Ecto neural progenitor cell (in vitro differentiated cells): ENCODE measurements at places on chromosomes 3 and 15.

DNA sequence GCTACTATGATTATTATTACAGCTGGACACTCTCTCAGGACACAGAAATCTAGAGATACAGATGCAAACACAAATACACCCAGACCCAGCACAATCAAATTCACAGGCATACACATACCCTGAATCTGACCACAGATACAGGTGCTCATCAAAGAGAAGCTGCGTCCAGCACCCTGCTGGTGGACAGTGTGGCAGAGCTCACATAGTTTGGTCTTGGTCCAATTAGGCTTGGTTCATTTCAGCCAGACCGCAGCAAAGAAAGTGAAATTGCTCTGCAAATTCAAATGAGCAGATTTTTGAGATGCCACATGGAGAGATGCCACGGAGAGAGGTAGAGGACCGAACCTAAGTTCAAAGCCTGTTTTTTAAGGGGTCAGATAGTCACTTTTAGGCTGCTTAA is 55.6 kb downstream of the ANAPC13 start:
- no peak for DNase-seq

- no peak for DNase-seq
Measured at GRCh38 chr3:1380926-1381646, 288.3 kb downstream of the CNTN6 start.

DNA sequence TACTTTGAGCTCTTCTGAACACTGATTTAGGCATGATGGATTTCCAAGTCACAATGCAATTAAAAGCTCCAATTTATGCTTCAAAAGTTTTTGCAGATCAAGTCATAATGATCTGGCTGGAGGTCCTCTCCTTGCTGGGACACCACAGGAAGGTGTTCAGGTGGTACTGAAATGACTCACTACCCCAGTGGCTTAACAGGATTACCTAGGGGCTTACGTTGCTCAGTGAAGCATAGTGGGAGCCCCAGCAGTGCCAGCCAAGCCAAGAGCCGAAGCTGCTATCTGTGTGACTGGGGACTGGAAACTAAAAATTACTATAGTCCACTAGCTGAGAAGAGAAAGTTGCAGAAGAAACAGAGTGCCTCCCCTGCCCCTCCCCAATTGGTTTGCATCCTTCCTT is 110.1 kb upstream of the LPP start:
- no peak for DNase-seq

- no peak for DNase-seq
Measured at GRCh38 chr3:196708467-196708866, 3.6 kb downstream of the CEP19 start.

GRCh38 chr3:191688756-191689433 is 227.9 kb downstream of the PYDC2 start:
- DNase-seq: no peak

DNA sequence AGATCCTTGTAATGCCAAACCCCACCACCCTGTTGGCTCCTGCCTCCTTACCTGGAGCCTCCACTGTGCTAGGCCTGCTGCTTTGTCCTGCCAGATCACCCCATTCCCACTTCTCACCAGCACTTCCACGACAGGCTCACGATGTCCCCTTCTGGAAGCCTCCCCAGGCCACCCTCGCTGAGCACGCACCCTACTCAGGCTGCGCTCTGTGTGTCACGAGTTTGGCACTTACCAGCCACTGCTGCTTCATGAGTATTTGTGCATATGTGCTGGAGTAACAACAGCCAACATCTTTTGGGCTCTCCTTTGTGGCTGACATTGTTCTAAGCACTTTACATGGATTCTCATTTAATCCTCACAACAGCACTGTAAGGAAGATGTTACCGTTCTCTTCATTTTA is 58.1 kb downstream of the PDIA5 start:
- no peak for DNase-seq

GRCh38 chr15:80754014-80754413 is 25.2 kb upstream of the CEMIP start:
- no peak for DNase-seq

GRCh38 chr3:184568924-184569829 is 7.6 kb downstream of the EPHB3 start:
- peak; percentile 80 for DNase-seq

- DNase-seq: peak; percentile 94
Measured at GRCh38 chr15:41989573-41990242, 17.4 kb upstream of the EHD4 start.

DNA sequence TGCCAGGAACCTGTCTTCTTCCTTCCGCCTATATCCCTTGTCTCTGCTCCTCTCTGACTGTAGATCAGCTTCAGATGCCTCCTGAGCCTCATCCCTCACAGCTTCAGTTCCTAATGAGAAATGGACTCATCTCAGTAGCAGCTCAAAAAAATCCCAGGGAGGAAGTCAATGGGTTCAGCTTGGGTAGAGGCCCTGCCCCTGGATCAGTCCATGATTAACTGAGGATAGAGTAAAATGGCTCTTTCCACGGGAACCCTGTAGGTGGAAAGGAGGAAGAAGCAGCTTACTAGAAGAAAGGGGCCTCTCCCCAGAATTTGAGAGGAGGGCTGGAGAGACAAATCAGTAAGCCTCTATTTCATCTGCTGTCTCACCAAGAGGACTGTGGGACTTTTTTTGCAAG is 26.9 kb upstream of the HCN4 start:
- no peak for DNase-seq

DNA sequence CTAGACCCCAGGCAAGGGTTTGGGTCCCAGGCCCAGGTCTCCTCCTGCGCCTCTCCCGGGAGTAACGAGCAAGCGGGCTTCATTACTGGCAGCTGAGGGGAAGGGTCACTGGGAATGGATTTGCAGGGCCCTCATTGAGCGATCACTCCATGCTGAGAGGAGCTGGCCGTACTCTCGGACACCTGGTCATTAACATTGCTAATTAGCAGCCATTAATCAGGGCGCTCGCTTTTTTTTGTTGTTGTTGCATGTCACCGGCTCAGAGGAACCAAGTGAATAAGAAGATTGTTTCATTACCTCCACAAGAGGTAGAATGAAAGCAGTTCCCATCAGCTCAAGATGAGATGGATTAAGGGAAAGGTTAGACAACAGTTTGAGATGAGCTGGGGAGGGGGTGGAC is 293.0 kb upstream of the ATP11B start:
- peak; percentile 73 for DNase-seq

DNA sequence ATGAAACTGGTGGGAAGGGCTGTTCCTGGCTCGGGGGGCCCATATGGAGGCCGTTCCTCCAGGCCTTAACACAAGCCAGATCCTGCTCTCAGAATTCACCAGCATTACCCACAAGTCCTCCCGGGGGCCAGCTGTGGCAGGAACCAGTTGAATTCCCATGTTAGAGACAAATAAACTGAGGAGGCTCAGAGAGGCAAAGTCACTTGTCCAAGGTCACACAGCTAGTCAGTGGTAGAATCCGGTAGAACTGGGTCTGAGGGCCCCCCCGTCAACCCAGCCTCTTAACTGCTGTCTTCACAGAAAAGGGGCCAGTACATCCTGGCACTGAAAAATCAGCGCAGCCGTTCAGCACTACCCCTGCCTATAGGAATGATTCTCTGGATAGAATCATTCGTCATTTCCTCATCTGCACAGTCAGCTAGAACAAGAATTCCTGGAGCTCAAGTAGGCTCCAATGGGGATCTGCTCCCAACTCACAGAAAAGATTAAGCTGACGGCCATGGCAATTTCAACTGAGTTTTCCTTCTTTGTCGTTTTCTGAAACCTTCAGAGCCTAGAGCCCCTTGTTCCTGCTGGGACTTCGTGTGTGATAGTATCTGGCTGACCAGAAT is 12.2 kb upstream of the TSEN2 start:
- no peak for DNase-seq

DNA sequence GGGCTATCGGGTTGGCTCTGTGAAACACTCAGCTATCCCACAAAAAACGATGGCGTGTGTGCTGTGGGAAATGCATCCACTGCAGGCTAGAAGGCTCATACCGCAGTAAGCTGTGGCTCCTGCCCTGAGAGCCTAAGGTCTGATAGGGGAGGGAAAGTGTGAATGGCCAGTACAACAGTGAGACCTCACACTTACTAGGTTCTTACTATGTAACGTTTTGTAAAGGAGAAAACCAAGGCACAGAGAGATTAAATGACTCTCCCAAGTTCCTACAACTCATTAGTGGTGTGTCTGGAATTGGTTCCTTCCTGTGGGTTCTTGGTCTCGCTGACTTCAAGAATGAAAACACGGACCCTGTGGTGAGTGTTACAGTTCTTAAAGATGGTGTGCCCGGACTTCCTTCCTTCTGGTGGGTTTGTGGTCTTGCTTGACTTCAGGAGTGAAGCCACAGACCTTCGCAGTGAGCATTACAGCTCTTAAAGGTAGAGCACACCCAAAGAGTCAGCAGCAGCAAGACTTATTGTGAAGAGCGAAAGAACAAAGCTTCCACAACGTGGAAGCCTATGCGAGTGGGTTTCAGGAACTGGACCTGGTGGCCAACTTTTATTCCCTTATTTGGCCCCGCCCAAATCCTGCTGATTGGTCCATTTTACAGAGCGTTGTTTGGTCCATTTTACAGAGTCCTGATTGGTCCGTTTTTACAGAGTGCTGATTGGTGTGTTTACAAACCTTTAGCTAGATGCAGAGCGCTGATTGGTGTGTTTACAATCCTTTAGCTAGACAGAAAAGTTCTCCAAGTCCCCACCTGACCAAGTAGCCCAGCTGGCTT is 161.7 kb downstream of the POLR2M start:
- DNase-seq: no peak

- no peak for DNase-seq
Measured at GRCh38 chr15:94442480-94442879, 211.1 kb downstream of the MCTP2 start.

- peak; percentile 8 for DNase-seq
Measured at GRCh38 chr3:42855219-42855546, 20.5 kb downstream of the CYP8B1 start.

DNA sequence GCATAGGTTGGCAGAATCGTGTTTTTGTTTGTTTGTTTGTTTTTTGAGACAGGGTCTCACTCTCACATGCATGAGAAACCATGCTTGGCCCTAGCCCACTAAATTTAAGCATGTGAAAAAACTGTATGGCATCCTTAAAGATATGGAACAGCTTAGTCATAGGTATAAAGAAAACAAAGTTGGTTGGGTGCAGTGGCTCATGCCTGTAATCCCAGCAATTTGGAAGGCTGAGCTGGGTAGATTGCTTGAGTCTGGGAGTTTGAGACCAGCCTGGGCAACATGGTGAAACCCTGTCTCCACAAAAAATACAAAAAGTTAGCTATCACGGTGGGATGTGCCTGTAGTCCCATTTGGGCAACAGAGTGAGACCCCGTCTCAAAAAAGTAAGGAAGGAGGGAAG is 25.2 kb downstream of the EXD1 start:
- no peak for DNase-seq

DNA sequence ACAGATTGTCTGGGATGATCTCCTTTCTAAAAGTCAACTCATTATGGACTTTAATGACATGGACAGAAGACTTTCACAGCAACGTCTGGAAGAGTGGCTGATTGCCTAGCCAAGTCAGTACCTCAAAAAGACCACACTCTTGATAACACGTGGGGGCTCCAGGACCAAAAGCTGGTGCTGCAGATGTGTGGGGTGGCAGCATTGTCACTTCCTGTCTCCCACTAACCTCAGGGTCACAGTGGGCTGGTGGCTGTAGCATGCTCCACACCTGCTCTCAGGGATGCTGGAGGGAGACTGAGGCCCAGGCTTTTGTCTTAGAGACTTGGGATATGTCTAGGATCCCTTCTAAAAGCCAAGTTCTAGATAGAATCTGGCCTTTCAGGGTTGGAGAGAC is 118.1 kb downstream of the APBA2 start:
- no peak for DNase-seq

DNA sequence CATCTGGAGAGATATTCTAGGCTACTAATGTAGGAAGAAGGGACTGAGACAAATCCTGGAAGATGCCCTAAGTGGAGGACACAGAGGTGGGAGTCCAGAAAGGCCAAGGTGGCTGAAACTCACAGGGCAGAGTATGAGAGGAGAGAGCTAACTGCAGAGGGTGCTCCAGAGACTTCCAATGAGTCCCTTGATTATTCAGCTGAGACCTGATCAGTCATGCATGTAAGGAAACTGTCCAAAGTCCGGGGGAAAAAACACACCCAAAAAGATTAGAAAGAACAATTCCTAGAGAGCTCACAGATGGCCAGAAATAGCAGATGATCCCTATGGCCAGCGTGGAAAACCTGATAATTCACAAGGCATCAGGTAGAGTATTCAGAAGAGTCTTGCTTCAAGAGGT is 18.7 kb upstream of the FOXP1 start:
- no peak for DNase-seq

GRCh38 chr15:40633178-40633577 is 39.1 kb downstream of the KNL1 start:
- no peak for DNase-seq

- no peak for DNase-seq
Measured at GRCh38 chr3:143648708-143649107, 199.6 kb downstream of the SLC9A9 start.

- no peak for DNase-seq
Measured at GRCh38 chr15:85488997-85489396, 108.6 kb downstream of the AKAP13 start.

DNA sequence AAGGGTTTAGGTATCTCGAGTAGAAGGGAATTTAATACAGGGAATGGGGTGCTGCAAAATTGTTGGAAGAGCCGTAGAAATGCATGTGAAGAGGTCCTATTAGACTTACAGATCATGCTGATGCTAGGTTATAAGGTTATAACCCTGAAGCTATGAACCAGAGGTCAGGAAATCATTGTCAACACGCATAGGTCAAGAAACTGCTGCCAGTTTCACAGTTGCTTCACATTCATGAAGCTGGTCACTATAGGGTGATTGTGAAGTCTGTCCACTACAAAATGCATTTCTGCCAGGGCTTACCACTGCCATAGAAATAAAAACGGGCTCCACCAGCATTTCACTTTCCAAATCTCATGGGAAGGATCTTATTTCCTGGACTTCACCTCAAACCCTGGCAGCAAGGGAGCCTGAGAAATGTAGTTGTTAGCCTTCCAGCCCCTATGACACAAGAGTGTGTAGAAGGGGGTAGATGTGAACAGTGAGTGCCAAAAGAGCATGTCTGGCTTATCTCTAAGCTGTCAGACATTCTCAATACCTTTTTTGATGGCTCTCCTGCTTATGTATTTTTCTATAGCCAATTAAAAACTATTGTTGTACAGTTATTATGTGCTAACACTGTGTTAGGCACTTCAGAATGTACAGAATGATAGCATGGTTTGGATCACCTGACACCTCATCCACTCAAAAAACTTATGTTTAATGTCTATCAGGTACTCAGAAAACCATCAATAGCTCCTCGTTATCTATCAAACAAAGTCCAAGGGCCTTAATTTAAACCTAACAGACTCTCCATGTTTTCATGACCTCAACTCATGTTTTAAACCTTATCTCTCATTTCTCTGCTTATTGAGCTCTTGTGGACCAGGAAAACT is 148.3 kb upstream of the TSC22D2 start:
- no peak for DNase-seq

- DNase-seq: no peak
Measured at GRCh38 chr15:59104602-59104911, 389 bp upstream of the CCNB2 start.

DNA sequence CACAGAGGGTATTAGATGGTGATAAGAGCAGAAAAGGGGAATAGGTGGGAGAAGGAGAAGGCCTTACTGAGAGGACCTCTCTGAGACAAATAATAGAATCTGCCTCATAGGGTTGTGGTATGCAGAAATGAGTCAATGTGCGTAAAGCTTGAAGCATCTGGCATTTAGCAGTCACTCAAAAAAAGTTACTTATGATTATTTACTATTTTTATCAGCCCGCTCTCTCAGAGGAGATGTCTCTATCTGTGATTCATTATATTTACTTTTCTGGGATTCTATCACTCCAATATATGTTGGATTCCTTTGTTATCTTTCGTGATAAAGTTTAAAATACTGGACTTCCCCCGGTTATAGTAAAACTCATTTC is 4.6 kb upstream of the TM4SF1 start:
- DNase-seq: no peak
